Amniotic epithelial cell (primary cell): ENCODE measurements at places on chromosomes 13 and 19.

DNA sequence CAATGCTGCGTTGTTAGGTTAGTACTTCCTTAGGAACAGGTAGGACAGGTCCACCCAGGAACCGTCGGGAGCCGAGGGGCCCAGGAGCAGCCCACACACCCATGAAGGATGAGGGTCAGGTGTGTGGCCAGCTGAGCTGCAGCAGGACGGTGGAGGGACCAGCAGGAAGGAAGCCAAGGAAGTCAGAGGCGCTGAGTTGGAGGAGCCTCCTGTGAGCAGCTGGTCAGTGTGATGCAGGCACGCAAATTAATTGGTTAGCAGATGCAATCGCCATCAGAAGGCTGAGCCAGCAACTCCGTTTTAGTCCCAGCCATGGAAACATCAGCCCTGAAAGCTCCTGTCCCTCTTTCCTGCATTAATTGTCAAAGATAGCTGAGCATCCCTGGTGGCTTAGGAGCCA, 114.9 kb upstream of the SOX1 start:
- no peak for DNase-seq

GRCh38 chr19:18659281-18660050, 22.6 kb downstream of the KLHL26 start:
- DNase-seq = no peak

DNA sequence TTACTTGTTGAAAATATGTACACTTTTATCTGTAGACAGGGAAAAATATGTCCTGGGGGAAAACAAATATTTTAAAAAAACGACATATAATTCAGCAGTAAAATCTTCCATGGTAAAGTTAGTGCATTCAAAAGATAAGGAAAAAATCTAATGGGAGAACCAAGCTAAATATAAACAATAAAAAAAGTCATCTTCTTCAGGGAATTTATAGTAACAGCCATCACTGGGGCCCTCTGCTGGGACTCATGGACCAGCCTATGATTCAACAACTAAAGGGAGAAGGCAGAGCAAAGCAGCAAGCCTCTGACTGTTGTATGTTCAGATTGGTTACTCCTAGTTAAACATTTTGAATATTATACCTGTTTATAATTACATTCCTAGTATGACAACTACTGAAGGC, 93.0 kb downstream of the ITGBL1 start:
- DNase-seq = peak; percentile 82

GRCh38 chr13:39765801-39766463, 110.5 kb downstream of the COG6 start:
- DNase-seq = peak; percentile 65

GRCh38 chr13:104949840-104950740, 1585.4 kb downstream of the EFNB2 start:
- DNase-seq = peak; percentile 21

GRCh38 chr13:41944229-41944628, 16.7 kb downstream of the VWA8 start:
- DNase-seq = peak; percentile 60

DNA sequence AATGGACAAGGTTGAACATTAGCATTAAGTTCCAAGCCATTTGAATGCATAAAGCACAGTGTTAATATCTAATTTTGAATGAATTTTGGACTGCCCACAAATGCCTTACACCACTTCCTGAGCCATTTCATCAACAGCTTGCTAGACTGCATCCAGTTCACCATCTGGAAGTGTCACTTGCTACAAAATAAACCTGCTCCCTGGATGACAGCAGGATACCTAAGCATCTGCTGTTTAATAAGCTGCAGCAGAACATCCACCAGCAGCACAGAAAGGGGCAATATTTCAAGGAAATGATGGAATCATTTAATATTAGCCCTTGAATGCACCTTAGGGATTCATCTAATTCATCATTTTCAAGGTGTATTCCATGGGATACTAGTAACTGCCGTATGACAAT, 76.6 kb upstream of the PCDH9 start:
- DNase-seq = no peak

DNA sequence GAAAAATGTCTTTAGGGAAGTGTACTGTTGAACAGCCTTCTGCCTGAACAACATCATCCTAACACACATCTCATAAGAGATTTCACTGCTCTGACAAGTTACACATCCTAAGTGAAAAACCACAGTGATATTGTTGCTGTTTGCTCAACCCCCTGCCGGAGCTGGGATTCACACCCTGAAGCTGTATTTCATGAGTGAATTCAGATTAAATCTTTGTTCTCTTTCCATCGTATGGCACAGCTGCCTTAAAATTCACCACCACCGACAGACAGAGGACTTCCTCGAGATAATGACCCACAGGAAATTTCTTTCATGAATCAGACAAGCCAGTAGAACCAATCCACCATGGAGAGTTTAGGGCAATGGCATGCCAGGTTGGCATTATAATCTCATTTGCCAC, 280.8 kb downstream of the DCT start:
- peak; percentile 88 for DNase-seq

DNA sequence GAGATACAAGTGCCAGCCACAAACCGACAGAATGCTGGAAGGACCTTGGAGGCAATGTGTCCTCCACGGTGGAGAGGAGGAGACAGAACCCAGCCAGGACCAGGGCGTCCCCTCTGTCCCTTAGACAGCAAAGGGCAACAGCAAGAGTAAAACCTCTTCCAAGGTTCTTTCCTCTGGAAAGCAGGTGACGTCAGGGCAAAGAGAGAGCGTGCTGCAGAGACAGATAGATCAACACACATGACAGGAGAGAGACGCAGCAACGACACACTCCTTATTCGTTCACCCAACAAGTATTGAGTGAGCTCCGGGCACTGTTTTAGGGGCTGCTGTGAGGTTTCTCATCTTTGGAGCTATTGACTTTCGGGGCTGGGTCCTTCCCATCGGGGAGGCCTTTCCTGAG, 1.3 kb upstream of the GALP start:
- DNase-seq = no peak

- peak; percentile 100 for DNase-seq
Observed at GRCh38 chr13:48783181-48783630, 129.5 kb downstream of the CYSLTR2 start.
